ENCODE measurements at places on chromosomes 3 and 15.

- DNase-seq, result no peak
These were observed 18.6 kb downstream of the ACOX2 start for GRCh38 chr3:58518291-58518789.

GRCh38 chr15:53324061-53324460 is 435.4 kb downstream of the WDR72 start:
- DNase-seq, result no peak

GRCh38 chr15:77034695-77035489 is 36.0 kb downstream of the TSPAN3 start:
- peak; percentile 59 for DNase-seq

DNA sequence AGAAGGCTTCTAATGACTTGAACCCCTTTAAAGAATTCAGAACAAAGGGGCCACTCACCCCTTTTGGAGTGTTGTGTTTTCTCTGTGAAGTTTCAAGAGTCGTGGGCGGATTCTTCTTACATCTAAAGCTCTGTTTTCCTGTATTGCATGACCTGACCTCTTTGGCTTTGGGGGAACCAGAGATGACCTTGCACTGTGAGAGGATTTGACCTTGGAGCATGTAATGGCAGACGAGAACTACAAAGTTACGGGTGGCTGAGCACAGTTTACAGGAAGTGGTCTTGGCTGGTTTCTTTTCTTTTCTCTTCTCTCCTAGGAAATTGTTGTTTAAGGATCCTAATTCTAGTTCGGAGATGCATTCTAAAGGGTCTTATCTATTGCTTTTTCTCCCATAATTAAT is 6.2 kb upstream of the BDH1 start:
- DNase-seq, result no peak

- no peak for DNase-seq
These were observed 9.0 kb downstream of the CCK start for GRCh38 chr3:42257007-42257406.

DNA sequence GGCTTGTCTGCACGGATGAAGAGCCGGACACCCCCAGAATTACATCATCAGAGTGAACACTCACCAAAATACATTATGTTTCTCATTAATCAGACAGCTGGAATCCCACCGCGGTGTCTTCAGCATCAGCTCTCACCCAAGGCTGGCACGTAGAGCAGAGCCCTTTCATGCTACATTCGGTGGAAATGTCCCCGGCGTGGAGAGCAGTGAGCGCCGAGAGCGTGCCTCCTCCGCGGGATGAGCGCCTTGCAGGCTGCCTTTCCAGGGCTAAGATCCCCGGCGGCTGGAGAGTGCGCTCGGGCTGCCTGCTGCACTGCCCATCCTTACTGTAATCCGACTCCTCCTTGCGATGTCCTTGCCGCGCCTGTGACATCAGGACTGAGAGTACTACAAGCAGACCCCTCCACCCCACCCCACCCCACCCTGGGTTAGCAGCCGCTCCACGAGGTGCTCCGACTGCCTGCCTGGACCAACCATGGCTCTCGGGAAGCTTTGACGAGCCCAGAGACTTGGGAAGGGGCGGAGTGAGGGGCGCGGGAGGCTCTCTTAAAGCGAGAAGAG is at the start of gene ZNF385D:
Gene ZNF385D (minus strand): TSS at position 380 of the 561 bp plus-strand sequence. CDS start 294 bp downstream, at position 86.
- DNase-seq, result no peak

- no peak for DNase-seq
These were observed 108.2 kb downstream of the THSD4 start for GRCh38 chr15:71223516-71223915.

GRCh38 chr15:39127151-39127790 is 453.6 kb upstream of the THBS1 start:
- no peak for DNase-seq

- DNase-seq, result no peak
These were observed 5.2 kb upstream of the IMPG2 start for GRCh38 chr3:101325393-101326134.

DNA sequence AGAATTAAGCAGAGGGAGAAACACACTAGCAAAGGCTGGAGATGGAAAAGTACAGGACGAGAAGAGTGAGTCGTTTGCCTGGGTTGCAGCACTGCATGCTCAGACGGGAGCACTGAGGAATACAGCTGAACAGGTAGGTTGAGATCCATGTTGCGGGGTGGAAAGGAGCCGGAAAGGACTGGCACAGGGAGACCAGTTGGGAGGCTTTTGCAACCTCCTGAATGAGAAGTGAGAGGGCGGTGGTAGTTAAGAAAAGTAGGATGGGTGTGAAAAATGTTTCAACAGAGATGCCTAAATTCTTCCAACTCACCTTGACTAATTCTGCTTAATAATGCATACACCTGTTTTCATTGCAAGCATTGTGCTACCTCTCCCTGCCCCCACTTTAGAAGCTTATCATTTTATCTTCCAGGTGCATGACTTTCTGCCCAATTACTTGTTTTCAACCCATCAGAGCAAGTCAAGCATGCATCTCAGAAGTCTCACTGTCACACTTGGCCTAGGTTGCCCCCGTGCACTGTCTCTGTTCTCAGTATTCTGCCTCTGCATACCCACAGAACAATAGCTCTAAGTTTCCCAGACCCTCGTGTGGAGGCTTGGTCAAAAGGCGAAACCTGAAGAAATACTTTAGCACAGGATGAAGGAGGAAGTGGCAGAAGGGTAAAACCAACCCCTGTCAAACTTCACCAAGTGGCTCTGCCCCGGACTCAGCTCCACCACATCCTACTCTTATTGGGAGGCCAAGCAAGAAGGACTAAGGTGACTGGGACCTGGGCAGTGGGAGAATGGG is 199.3 kb upstream of the BCL6 start:
- no peak for DNase-seq

- DNase-seq, result no peak
These were observed 31.2 kb downstream of the WNT5A start for GRCh38 chr3:55455915-55456314.

GRCh38 chr3:127775398-127776109 is 46.8 kb downstream of the MGLL start:
- DNase-seq, result no peak

GRCh38 chr15:58908550-58909309 is 24.7 kb downstream of the SLTM start:
- no peak for DNase-seq

GRCh38 chr3:81974751-81975150 is 213.3 kb upstream of the GBE1 start:
- DNase-seq, result no peak

DNA sequence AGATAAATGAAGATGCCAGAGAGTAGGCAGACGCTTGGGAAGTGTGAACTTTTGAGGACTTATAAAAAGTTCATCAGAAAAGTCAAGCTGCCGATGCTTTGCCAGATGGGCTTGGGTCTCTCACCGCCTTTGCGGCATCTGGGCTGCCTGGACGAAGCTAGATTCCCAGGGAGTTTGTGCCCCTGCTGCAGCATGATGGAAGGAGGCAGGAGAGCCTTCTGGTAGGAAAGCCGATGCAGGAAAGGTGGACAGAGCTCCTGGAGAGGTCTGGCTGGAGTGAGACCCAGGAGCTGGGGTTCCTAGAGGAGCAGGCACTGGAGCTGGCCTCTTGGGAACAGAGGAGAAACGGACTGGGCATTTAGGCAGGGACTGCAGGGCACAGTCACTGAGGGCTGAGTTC is 51.9 kb upstream of the ATP2B2 start:
- no peak for DNase-seq

DNA sequence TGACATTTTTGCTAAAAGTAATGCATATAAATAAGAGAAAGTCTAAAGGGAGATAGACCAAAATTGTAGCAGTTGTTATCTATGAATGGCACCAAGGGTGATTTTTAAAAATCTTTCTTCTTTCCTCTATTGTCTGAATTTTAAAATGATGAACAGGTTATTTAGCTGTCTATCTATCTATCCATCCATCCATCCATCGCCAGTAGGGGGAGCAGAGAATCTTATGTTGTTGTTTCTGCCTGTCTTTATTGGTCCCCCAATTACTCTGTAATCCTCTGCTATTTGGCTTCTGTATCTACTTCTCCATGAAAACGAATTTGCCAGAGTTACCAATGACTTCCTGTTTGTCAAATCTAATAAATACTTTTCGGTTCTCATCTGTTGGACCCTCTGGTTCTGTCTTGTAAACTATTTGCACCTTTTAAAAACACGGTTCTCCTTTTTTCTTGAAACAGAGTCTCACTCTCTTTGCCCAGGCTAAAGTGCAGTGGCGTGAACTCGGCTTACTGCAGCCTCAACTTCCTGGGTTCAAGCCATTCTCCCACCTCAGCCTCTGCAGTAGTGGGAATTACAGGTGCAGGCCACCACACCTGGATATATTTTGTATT is 86.0 kb downstream of the ECT2 start:
- DNase-seq, result no peak
